ENCODE measurements at places on chromosomes 6 and 20.

DNA sequence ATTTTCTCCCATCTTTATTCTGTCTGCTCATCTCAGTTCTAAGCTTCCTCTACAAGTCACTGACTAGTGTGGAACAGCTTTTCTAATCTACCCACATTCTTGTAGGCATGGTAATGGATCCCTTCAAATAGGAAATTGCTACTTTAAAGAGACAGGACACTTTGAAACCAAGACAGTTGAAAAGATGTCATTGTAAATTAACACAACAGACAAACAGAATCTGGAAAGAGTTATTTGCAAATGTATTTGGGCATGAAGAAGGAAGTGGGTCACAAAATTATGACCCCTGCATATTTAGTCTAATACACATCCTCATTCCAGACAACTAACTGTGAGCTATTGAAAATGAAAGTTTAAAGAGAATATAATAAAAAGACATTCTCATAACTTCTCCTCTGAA is 298.2 kb upstream of the MARCKS start:
- no peak for DNase-seq

GRCh38 chr6:151999194-151999593 is 191.7 kb downstream of the ESR1 start:
- DNase-seq = no peak

GRCh38 chr6:14379568-14379967 is 262.0 kb downstream of the CD83 start:
- DNase-seq = no peak

- peak; percentile 39 for DNase-seq
Measured at GRCh38 chr6:51350308-51350904, 531.7 kb downstream of the TFAP2B start.

- DNase-seq = peak; percentile 61
Measured at GRCh38 chr6:107652526-107653182, 162.7 kb downstream of the SOBP start.

DNA sequence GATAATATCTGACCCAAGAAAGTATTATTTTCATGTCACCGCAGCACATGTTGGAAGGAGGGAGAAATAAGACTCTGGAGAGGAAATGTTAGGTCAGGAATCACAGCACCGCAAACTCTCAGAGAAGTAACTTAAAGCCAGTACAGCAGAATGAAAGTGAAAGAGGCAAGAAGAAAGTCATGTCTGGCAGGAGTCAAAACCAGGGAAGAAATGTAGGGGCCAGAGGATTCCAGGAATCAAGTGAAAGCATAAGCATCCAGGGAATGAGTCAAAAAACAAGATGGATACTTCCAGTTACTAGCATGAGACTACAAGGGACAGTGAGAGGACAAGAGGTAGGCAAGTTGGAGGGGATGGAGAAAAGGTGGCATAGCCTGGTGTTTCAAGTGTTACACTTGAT is 80.4 kb downstream of the AK9 start:
- DNase-seq = no peak

DNA sequence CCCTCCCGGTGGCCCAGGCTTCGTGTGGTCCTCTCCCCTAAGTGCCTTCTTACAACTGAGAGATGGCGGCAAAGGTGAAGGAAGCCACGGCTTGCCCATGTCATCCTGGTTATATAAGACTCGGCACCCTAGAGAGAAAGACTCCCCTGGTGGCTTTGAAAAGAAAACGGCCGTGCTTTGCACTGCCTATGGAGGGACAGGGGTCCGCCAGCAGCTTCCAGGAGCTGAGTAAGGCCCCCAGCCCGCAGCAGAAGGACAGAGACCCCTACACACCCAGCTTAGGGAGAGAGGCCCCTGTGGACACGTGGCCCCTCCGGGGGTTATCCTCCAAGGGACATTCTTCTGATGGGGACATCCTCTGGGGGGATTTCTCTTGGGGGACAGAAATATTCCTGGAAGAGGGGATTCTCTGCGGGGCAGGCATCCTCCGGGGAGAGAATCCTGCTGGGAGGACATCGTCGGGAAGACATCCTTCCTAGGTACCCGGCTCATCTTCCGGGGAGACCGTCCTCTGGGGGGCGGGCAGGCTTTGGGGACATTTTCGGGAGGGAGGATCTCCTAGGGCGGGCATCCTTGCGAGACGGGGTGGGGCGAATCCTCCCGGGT is 511 bp upstream of the OGFR start:
- no peak for DNase-seq

GRCh38 chr6:39217177-39217864 is 12.0 kb downstream of the KCNK5 start:
- DNase-seq = no peak

GRCh38 chr20:36573798-36574365 is 485 bp downstream of the TGIF2 start:
- DNase-seq = peak; percentile 54

DNA sequence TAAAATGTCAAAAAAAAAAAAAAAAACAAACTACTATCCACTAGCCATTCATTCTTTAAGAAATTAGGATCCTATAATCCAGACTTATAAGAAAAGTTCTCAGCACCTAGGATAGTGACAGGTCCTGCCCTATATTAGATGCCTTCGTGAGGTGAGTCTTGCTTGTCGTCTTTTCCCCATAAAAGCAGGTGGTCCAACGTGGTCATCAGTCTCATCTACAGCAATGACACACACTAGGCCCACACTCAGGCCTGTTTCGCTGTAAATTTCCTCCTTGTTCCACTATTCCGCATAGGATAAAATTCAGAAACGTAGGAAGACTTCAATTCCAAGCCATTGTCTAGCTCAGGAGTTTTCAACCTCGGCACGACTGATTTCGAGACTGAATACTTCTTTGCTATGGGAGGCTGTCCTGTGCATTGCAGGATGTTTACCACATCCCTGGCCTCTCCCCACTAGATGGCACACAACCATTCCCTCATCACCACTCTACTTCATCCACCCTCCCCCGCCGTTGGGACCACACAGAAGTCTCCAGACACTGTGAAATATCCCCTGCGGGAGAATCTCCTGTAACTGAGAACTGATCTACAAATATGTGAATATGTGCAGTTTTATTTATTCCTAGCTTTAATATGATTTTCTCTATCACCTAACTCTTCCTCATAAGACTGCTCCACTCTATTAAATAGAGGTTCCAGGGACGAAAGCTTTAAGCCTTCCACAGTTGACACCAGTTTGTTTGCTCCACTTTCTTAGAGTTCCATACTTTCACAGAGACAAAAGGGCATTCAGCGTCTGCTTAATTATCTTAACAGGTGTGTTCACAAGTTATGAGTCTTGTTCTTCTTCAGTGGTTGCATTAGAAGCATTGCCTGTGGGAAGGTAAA is 346.3 kb downstream of the BMP2 start:
- DNase-seq = no peak

DNA sequence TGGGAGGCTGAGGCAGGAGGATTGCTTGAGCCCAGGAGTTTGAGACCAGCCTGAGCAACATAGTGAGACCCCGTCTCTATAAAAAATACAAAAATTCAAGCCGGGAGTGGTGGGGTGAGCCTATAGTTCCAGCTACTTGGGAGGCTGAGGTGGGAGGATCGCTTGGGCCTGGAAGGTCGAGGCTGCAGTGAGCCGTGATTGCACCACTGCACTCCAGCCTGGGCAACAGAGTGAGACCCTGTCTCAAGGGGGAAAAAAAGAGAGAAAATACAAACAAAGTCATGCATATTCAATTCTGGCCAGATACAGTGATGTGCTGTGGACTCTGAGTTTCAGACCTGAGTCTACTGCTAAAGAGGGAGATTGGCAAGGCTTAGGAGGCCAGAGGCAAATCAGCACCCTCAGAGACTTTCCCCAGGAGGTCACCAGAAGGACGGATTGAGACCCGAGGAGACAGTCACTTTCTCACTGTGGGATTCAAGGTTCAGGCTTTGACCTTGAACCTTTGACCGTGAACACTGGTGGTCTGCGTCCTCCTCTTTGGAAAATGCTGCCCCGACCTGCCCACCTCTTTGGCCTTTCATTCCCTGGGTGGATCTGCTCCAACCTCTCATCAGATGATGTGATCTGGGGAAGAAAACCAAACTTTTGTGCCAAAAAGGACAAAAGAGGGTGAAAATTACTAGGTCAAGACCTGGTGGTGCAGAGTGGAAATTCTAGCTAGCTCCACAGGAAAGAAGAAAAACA is 31.2 kb downstream of the TGM2 start:
- no peak for DNase-seq

DNA sequence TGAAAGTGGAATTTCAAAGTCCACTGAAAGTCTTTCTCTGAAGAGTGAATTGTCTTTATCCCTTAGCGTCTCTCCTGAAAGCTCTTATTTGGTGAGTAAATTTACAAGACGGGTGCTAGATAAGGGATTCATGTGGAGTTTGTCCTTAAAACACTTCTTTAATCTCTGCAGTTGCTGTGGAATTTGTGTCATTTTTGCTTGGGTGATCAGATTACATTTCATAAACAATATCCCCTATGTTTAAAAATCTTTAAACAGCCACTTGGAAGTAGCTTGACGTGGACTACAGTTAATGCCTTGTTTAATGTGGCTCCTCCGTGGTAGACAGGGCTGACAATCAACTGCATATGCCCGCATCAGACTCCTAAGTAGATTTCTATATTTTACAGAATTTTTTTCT is 175.4 kb upstream of the ZNF217 start:
- no peak for DNase-seq

DNA sequence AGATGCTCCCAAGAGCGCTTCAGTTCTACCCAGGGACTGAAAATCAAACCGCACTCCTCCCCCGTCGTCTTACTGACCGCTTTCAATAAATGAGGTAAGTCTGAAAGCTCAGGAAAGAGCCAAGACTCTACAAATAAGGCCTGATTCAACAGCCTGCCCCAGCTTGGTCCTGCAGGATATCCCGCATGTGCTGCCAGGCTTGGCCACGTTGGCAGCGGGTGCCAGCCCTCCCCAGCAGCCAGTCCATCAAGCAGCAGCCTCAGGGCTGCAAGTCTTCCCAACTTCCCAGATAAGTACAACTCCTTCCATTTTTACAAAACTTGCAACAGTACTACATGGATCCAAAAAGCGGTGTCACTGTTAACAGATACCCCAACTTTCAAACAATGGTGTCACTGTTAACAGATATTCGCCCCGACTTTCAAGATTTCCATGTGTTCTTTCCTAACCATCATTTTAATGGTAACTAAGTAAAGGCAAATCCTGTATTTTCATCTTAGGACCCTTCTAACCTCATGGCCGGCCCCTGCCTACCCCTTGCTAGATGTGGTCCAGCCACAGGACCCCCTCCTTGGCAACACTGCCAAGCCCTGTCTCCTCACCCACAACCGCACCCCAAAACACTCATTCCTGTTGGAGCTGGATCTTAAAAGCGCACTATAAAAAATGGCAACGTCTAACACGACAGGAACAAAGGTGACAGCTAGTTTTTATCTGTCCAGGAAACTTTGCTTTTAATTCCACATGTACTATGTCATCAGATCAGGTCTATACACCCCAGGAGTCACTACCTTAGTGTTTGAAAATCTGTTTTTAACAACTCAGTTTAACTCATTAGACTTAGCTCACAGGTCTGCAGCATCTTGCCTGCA is 28.0 kb downstream of the DIDO1 start:
- no peak for DNase-seq

DNA sequence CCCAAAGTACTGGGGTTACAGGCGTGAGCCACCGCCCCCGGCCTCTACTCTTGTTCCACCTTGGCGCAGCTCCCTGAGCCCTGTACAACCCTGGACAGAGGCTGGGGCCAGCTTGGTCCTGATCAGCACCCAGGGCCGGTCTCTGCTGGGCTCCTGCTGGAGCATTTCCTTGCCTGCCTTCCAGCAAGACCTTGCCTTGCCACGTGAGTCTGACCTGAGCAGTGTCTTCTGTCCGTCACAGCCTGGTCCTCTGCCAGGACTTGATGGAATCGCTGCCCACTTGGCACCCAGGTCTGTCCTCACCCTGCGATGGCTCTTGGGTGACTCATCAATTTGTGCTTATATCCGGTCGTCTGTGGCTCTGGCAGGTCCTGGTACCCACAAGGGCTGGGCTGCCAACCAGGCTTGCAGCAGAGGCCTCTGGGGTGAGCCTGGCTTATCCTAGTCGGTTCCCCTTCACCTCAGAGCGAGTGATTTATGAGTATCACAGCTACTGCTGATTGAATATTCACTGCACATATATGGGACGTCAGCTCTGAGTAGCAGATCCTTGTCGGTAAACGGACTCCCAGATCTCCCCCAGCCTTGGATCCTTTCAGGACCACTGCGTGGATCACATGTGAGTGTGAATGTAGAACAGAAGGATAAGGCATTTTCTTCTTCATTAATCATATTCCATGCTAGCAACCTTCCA is 10.1 kb upstream of the SULF2 start:
- DNase-seq = no peak

DNA sequence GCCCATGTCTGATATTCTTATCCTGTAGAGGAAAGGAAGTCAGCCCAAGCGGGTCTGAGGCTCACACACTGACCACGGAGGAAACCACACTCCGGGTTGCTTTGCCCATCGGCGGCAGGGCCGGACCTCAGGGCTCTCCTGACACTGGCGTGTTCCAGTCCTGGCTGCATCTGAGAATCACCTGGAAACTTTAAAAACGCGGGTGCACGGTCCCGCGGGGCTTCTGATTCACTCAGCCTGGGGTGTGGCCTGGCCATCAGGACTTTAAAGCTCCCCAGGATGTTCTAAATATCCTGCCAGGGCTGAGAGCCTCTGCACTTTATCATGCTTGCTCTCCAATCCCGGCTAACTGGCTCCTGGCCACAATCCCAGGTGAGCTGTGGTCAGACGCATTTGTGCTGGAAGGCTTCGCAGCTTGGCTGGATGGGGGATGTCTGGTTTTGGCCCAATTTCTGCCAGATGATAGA is 47.7 kb upstream of the DACT2 start:
- no peak for DNase-seq

GRCh38 chr6:8075185-8075584 is 11.0 kb upstream of the BLOC1S5 start:
- no peak for DNase-seq

- no peak for DNase-seq
Measured at GRCh38 chr6:169160855-169161560, 92.6 kb downstream of the THBS2 start.

DNA sequence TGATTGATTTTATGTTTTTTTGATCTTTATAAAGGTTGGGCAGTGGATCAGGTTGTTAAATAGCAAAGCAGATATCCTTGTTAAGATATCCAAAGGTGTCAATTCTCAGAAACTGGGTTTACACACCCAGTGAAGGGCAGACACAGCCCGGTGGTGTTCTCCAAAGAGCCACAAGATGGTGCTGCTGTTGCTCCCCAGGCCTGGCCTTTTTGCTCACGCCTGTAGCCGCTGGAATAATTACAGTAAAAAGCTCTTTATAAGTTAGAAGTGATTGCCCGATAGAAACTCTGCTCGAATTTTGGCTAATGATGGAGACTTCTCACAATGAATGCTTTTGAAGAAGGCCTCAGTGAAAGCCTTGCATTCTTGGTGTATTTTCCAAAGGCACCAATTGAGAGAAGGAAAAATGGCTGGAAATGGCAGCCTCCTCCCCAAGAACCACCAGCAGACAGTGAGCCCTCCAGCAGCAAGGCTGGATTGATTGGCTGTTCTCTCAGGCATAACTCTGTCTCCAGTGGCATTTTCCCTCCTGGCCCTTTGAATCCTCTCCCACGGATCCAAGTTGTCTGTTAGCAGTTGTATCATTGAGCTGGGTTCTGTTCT is 120.5 kb upstream of the CHD6 start:
- peak; percentile 55 for DNase-seq

Measured in inflammatory macrophage (primary cell).